ENCODE measurements at places on chromosomes 16 and 17.

DNA sequence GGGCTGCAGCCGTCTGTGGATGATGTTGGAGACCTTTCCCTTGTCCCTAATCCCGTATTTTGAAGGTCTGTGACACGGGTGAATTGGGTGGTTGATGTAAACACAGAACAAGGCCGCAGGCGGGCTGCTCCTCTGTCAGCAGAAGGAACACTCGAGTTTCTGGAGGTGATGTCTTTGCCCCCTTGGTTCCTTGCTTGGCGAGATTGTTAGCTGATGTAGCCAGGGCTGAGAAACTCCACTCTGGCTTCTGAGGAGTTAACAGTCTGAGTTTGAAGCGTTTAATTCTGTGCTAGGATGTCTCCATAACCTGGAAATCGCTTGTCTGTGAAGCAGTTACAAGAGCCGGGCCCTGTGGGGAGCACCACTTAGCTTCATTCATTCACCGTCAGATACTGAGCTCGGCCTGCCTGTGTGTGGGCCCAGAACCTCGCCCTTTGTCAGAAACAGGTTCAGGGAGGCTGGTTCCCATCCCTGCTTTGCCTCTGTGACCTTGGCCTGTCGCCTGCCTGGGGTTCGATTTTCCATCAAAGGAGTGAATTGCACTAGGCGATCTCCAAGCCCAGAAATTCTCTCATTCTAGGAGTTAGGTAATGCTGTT is 1.3 kb downstream of the MAPK8IP3 start:
- H3K27me3 ChIP-seq, result no peaks in the 10 kb centered on the region
- peak overlapping the region; percentile 97 for H3K4me3 ChIP-seq
- no peaks in the 10 kb centered on the region for H3K36me3 ChIP-seq

DNA sequence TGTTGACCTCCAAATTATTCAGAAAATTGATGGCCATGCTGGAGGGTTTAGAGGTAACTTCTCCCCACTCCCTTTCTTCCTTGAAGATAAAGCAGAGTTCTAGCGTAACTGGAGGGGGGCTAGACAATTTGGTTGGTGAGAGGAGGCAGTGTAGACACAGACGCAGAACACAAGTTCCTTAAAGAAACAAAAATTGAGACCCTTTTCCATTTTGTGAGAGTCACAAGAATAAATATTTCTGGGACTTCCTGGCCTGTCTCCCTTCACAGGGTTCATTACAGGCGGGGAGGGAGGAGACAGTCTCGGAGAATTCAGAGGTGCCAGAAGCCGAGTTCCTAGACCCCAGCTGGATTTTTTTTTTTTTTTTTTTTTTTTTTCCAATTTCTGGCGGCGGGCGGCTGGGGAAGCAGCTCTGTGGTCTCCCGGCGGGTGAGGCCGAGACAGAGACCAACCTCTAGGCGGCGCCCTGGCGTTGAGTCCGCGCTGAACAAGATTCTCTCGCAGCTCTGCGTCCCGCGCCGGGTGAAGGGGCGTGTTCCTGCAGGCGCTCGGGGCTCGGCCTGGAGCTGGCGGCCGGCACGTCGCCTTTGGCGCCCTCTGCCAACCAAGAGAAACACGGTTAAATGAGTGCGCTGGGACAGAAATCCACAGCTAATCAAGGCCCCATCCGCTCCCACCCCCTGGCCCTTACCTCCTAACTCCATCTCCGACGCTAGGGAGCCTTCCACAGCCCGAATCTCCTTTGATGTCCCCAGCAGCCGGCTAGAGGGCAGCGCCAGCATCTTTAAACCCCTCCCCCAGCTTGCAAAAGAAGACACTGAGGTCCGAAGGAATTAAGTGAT is 10.2 kb upstream of the HOXB9 start:
- no peak overlapping the region for H3K27ac ChIP-seq
- DNase-seq, result no peak
- H3K4me1 ChIP-seq, result no peaks in the 10 kb centered on the region
- peaks cover 3% of the 10 kb centered on the region for H3K27me3 ChIP-seq
- no peak overlapping the region for H3K4me3 ChIP-seq

GRCh38 chr16:19463468-19464315 is 46.0 kb downstream of the TMC5 start:
- DNase-seq, result no peak
- no peaks in the 10 kb centered on the region for H3K4me1 ChIP-seq
- no peaks in the 10 kb centered on the region for H3K27me3 ChIP-seq
- no peaks in the 10 kb centered on the region for H3K36me3 ChIP-seq
- H3K4me3 ChIP-seq, result no peak overlapping the region
- no peak overlapping the region for H3K27ac ChIP-seq

- no peaks in the 10 kb centered on the region for H3K4me1 ChIP-seq
- H3K27ac ChIP-seq, result peak overlapping the region; percentile 20
These were observed 20.4 kb upstream of the WDR45B start for GRCh38 chr17:82668631-82669099.

GRCh38 chr16:81522108-81522701 is 77.6 kb downstream of the CMIP start:
- peak overlapping the region; percentile 37 for H3K27ac ChIP-seq
- H3K4me1 ChIP-seq, result no peaks in the 10 kb centered on the region
- no peaks in the 10 kb centered on the region for H3K36me3 ChIP-seq
- no peak overlapping the region for H3K4me3 ChIP-seq

GRCh38 chr17:75288359-75288758 is 874 bp downstream of the SLC25A19 start:
- DNase-seq, result no peak
- H3K4me1 ChIP-seq, result no peaks in the 10 kb centered on the region
- H3K36me3 ChIP-seq, result no peaks in the 10 kb centered on the region
- peak overlapping the region; percentile 71 for H3K4me3 ChIP-seq
- no peaks in the 10 kb centered on the region for H3K27me3 ChIP-seq

GRCh38 chr17:40361925-40362695 is 2.4 kb downstream of the GJD3 start:
- no peaks in the 10 kb centered on the region for H3K27me3 ChIP-seq
- peak overlapping the region; percentile 88 for H3K4me3 ChIP-seq
- H3K27ac ChIP-seq, result no peak overlapping the region
- H3K36me3 ChIP-seq, result no peaks in the 10 kb centered on the region

DNA sequence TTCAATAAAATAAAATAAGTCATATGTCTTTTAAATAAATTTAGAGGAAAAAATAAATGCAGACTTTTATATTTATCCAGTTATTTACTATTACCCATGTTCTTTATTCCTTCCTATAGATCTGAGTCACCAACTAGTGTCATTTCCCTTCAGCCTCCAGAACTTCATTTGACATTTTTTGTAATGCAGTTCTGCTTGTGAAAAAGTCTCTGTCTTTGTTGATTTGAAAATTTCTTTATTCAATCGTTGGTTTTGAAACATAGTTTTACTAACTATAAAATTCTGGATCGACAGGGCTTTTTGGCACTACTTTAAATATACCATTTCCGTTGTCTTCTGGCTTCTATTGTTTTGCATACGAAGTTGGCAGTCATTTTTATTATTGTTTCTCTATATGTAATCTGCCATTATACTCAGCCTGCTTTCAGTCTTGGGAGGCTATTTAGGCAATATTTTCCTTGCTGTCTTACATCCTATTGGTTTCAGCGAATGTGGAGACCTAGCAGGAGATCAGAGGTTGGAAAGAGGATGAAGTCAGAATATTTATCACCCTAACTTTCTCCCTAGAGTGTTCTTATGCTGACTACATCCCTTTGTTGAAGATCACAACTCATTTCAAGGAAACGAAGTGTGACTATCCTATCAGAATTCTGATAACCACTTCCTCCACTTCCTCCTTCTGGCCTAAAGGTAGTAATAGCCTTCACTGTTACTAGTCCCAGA is 42.0 kb upstream of the SLC6A2 start:
- H3K4me1 ChIP-seq, result no peaks in the 10 kb centered on the region
- DNase-seq, result no peak
- no peak overlapping the region for H3K27ac ChIP-seq
- no peak overlapping the region for H3K4me3 ChIP-seq
- no peaks in the 10 kb centered on the region for H3K27me3 ChIP-seq

DNA sequence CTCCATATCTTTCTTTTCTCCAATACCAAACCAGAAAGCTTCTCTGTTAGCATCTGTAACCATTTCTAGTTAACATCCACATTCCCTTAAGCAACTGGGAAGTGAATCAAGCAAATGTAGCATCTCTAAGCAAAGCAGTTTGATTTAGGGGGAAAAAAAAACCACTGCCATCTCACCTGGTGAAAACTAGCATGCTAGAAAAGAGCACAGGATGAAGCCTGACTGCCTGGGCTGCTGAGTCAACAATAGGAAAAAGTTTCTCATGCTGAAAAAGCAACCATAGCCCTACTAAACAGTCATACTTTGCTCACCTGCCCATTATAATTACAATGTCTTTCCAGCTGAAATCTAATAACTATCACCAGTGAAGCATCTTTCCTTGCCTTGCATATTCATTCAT is 139.3 kb downstream of the ANKFN1 start:
- DNase-seq, result no peak
- no peaks in the 10 kb centered on the region for H3K27me3 ChIP-seq
- H3K36me3 ChIP-seq, result no peaks in the 10 kb centered on the region
- H3K27ac ChIP-seq, result no peak overlapping the region

- no peaks in the 10 kb centered on the region for H3K27me3 ChIP-seq
- H3K36me3 ChIP-seq, result no peaks in the 10 kb centered on the region
- peak within 1 kb of the TSS; percentile 90 for H3K4me3 ChIP-seq
- H3K4me1 ChIP-seq, result no peaks in the 10 kb centered on the region
- DNase-seq, result peak; percentile 66
These were observed at the start of gene VAT1 for GRCh38 chr17:43021741-43022512. Gene VAT1, minus strand, starts transcription at chr17:43022385. Its CDS starts 63 bp downstream, at chr17:43022322.

- no peaks in the 10 kb centered on the region for H3K27me3 ChIP-seq
- no peak for DNase-seq
- H3K27ac ChIP-seq, result no peak overlapping the region
- no peak overlapping the region for H3K4me3 ChIP-seq
These were observed 14.4 kb downstream of the SCPEP1 start for GRCh38 chr17:56992364-56992763.

GRCh38 chr16:8924214-8924613 is 39.5 kb downstream of the USP7 start:
- H3K27ac ChIP-seq, result no peak overlapping the region
- H3K36me3 ChIP-seq, result peaks cover 7% of the 10 kb centered on the region
- no peak for DNase-seq
- no peaks in the 10 kb centered on the region for H3K27me3 ChIP-seq
- no peaks in the 10 kb centered on the region for H3K4me1 ChIP-seq
- no peak overlapping the region for H3K4me3 ChIP-seq

GRCh38 chr17:17420561-17421269 is 56.1 kb upstream of the MED9 start:
- H3K4me3 ChIP-seq, result no peak overlapping the region
- no peak for DNase-seq
- H3K4me1 ChIP-seq, result no peaks in the 10 kb centered on the region
- H3K27ac ChIP-seq, result no peak overlapping the region
- H3K36me3 ChIP-seq, result no peaks in the 10 kb centered on the region
- H3K27me3 ChIP-seq, result no peaks in the 10 kb centered on the region

GRCh38 chr17:62045517-62045916 is 19.6 kb downstream of the MED13 start:
- no peak overlapping the region for H3K27ac ChIP-seq
- no peaks in the 10 kb centered on the region for H3K36me3 ChIP-seq
- DNase-seq, result no peak
- no peaks in the 10 kb centered on the region for H3K4me1 ChIP-seq
- no peak overlapping the region for H3K4me3 ChIP-seq

DNA sequence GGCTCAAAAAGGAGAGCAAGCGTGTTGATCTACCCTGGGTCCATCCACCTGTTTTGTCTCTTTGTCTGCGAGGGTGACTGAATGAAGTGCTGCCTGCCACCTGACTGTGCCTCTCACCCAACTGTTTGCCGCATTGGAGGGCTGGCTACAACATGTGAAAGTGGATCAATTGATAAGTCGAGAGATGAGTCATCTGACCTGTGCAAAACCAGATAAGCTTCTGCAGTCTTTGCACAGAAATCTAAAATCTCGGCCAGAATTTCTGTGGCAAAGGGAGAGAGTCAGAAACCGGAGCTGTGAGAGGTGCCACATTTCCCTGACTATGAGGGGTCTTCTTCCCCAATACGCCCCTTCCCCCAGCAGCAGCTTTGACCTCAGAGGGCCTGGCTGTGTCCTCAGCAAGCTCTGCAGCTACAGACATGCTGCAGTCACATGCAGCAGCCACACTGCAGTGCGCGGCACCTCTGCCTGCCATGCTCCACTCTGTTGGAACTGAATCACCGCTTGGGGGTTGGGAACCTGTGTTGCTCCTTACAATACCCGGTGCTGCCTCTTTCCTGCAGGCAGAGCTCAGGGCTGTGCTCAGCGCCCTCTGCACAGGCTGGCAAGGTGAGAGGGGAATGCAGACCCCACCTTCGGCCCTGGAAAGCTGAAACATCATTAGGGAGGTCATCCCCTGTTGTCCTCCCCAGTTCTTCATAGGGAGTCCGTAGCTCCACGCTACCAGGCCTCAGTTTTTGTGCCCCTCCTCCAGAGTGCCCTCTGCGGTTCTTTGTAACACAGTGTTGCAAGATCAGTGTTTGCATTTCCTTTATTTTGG is 16.2 kb upstream of the HAS3 start:
- no peaks in the 10 kb centered on the region for H3K36me3 ChIP-seq
- DNase-seq, result no peak
- no peaks in the 10 kb centered on the region for H3K4me1 ChIP-seq
- H3K4me3 ChIP-seq, result no peak overlapping the region
- no peak overlapping the region for H3K27ac ChIP-seq

- DNase-seq, result no peak
- H3K27ac ChIP-seq, result no peak overlapping the region
- H3K36me3 ChIP-seq, result no peaks in the 10 kb centered on the region
- no peak overlapping the region for H3K4me3 ChIP-seq
- H3K4me1 ChIP-seq, result peaks cover 4% of the 10 kb centered on the region
These were observed 72.8 kb downstream of the MMD start for GRCh38 chr17:55348749-55349354.

GRCh38 chr16:83842291-83842690 is 34.5 kb downstream of the HSBP1 start:
- H3K36me3 ChIP-seq, result no peaks in the 10 kb centered on the region
- H3K27ac ChIP-seq, result no peak overlapping the region
- no peaks in the 10 kb centered on the region for H3K27me3 ChIP-seq
- no peaks in the 10 kb centered on the region for H3K4me1 ChIP-seq
- no peak for DNase-seq

DNA sequence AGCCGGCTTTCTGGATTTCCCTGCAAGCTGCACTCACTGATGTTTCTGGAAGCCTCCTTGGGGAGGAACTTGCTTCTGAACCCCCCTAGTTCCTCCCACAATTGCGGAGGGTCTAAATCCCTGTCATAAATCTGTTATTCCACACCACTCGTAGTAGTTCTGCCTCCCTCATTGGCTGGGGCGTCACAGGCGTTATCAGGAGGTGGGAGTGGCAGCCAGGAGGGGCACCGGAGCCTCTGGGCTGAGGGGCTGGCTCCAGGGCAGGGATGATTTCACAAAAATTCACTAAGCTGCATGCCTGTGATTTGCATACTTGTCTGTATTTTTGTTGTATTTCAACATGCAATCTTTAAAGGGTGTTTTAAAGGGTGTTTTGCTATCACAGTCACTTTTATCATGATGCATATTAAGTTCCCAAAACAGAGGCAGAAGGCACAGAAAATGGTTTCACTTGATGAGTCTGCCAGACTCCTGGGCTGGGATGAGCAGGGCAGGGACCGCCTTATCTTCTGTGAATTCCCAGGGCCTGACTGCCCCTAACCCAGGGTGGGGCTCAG is 176.2 kb upstream of the FOXF1 start:
- H3K27me3 ChIP-seq, result peaks cover 64% of the 10 kb centered on the region
- H3K4me1 ChIP-seq, result no peaks in the 10 kb centered on the region
- no peak for DNase-seq
- H3K4me3 ChIP-seq, result no peak overlapping the region
- no peaks in the 10 kb centered on the region for H3K36me3 ChIP-seq
